ENCODE measurements at places on chromosomes 2 and 18.
A peak's percentile ranks its signal among the peaks of the same experiment; 100 is the strongest.

- no peak for DNase-seq
Measured at GRCh38 chr2:100940766-100941645, 61.1 kb upstream of the RPL31 start.

- DNase-seq = peak; percentile 84
Measured at GRCh38 chr2:20291106-20291564, 59.5 kb downstream of the PUM2 start.

DNA sequence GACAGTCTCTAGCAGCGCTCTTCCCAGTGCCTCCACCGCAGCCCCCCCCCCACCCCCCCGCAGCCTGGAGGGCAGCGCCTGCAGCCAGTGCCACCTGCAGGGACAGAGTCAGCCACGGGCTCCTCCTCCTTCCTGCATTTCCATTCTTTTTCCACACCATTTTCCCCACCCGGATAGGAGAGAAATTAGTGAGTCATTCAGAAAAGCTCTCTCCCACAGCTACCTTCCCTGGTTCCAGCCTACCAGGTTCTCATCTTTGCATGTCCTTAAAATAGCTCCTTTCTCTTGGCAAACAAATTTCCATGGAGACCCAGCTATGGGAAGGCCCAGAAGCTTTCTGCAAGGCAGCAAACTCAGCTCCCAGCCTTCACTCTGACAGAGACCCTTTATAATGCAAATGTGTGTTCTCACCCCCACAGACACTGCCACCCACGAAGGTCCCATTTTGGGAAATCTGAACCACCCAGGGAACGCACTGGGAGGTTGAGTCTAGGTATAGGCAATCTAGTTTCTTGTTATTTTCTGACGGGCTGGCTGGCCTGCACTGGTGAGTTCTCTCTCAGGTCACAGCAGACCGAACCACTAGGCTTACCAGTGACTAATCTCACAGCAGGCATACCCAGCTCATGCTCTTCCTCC, 41.8 kb upstream of the ATG16L1 start:
- DNase-seq = peak; percentile 66

DNA sequence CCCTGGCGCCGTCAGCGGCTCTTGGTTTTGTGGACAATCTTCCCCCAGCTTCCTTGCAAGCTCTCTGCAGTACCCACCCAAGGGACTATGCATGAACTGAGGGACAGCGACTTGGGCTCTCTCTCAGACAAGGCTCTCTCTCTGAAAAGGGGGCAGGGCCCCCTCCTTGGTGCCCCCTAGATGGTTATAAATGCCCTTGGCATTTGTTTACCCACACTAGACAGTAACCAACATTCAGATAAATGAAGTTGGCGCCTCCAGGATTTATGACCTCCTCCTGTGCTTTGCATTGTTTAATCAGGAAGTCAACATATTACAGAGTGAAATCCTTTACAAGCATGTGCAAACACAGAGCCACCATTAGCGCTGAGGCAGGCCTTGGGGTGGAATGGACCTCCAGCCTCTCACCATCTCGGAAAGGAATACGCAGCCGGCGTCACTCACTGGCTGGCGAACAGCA, 547.4 kb upstream of the ID2 start:
- no peak for DNase-seq

DNA sequence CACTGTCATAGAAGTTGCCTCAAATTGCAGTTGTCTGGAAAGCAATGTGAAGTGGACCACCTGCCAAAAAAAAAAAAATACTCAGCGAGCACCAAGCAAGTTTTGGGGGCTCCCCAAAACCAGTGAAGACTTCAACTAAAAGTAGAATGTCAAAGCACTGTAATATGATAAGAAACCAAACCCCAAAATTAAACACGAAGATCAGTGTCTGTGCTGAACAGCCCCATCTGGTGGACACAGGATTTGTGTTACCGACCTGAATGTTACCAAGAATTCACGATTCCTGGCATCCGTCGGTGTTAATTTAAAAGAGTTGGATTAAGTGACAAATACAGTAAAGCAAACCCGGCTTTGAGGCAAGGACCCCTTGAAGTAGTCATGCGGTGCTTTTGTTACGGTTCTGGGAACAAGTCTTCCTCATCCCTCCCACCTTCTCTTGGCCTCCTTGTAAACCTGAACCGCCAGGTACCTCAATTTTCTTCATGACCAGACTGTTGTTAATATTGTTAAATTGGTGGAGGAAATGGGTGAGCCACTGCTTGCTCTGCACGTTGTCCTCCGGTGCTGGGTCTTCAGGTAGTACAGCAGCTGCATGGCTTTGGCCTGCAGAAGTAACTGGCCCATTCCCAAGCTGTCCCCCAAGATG, 31.3 kb upstream of the SSB start:
- peak; percentile 60 for DNase-seq

DNA sequence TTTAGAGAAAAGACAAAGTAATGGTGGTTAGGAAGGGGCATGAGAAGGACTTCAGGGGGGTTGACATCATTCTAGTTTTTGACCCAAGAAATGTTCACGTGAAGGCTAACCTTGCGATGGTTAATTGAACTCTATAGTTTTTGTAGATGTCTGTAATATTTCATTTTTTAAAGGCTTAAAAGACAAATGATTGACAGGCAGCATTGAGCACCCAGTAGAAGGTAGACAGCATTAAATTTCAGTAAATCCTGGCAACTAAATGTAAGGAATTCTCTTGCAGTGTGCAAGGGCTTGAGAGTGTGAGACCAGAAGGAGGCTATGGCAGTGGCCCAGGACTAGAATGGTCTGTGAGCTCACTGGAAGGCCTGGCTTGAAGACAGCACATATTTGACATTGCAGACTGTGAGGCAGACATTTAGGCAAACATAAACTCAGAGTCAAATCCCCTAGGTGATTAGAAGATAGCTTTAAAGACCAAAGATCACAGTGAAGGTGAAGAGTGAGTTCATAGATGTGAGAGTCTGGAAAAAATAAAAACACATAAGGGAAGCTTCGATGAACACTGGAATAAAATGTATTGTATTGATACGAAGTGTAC, 100.1 kb upstream of the MAP4K4 start:
- peak; percentile 31 for DNase-seq

DNA sequence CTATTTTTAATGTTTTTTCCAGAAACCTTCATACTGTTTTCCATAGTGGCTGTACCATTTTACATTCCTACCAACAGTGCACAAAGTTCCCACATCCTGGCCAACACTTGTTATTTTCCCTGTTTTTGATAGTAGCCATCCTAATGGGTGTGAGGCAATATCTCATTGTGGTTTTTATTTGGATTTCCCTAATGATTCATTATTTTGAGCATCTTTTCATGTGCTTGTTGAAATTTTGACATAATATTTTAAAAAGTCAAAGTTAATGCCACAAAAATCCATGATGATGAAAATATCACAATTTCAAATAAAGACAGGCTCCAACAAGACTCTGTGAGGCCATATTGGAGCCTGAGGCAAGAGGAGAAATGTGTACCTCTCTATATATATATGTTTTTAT, 50.2 kb downstream of the VWA3B start:
- DNase-seq = peak; percentile 27

DNA sequence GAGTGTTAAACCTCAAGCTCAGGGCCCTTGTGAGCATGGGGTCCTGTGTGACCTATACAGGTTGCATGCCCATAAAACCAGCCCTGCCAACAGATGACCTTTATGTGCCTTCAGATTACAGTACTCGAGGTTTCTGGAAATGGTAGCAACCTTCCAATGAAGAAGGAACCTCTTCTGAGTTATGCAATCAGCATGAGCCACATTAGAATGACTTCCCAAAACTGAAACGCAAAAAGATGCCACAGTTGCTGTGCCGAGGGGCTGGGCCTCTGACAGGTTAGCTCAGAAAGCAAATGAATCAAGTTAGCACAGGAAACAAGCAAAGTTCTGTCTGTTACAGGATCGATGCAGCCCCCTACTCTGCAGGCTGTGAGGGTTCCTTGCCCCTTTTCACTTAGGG, 37.7 kb downstream of the TGFA start:
- no peak for DNase-seq

DNA sequence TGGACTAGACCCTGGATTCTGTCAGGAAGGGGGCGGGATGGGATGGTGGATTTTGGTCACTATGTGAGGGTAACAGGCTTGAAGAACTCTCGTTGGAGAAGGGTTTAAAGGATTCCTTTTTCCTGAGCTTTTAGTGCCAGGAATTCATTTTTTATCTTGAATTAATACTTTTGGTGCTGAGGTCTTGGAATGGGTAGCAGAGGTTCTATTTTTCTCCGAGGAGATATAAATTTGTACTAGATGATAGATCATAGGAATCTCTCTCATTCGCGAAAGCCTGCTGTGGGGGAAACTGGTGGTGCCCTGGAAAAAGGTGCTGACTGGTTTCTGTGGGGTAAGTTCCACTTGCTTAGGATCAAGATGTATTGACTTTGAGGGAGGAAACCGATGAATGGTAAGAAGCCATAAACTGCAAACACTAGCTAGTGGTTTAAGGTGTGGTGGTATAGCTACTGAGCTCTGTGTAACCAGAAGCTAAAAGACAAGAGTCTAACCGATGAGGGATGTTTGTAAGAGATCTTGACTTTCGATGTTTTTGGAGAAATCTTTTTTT, 706 bp downstream of the AGPS start:
- no peak for DNase-seq

- DNase-seq = no peak
Measured at GRCh38 chr2:164389411-164389810, 231.9 kb downstream of the GRB14 start.

GRCh38 chr2:236675526-236675925, 105.9 kb downstream of the ACKR3 start:
- no peak for DNase-seq

- DNase-seq = no peak
Measured at GRCh38 chr18:68103561-68103960, 587.0 kb upstream of the DSEL start.

GRCh38 chr2:100321866-100322820, at the start of gene LONRF2:
Gene LONRF2 (minus strand): TSS chr2:100322501. CDS start chr2:100322093, 408 bp downstream.
- DNase-seq = peak; percentile 10

DNA sequence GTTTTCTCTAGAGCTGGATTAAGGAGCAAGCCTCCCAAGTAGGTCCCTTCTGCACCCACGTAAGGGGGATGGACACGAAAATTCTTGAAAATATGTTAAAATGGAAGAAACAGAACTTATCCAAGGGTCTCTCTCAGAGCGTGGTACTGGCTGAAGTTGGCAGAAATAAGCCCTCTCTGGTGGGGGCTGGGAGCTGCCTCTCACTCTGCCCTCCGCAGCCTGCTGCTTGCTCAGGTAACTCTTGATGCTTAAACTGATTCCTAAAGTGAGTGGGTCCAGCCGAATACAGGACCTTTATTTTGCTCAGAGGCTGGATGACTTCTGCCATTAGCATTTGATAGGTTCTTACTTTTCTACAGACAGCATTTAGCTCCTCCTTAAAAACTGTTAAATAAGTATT, 78.1 kb downstream of the SPHKAP start:
- no peak for DNase-seq

DNA sequence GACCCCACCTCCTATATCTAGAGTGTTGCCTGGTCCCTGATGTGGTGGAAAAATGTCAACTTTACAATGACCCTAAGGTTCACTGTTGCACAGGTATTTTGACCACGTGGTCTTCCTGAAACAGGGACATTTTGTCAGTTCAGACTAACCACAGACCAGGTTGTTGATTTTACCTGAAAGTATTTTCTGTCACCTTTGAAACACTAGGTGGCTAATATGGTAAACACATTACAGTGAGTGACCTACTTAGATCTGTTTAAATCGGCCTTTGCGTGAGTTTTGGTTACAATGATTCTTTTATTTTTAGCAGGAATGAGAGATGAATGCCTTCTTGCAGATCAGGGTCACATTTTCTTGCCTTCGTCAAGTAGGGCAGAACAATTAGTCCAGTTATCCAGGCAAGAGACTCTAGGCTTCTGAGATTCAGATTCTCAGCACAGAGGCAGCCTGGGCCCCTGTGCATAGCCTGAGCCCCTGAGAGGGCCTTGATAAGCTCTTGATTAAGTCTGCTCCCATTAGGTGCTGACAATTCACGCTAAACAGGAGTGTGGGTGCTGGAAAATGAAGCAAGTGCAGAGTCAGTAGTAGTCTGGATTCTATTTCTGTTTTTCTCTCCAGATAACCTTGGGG, 226.2 kb downstream of the KCNS3 start:
- no peak for DNase-seq

GRCh38 chr2:17643031-17643615, 102.6 kb downstream of the VSNL1 start:
- DNase-seq = peak; percentile 95

DNA sequence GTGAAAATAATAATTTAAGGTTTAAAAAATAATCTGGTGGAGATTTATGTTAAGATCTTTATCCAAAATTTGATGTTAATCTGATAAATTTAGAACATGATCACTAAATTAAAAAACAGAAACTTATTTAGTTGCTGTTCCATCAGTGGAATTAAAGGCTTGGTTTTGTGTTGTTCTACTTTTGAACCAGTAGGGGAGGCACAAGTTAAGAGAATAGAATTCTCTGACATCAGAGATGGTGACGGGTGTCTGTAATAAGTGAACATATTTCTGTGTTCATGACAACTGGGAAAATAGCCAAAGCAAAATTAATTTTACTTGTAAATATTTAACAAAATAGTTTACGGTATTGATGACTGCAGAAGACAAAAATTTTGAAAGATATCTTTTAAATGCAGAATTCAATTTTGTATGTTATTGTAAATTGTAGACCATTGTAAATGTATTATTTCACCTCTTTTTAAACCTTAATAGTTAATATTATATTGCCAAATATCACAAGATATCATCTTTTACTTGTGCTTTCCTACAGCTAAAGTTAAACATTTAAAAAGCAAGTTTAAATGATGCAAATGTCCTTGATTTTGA, 106.0 kb downstream of the UBR3 start:
- peak; percentile 54 for DNase-seq

DNA sequence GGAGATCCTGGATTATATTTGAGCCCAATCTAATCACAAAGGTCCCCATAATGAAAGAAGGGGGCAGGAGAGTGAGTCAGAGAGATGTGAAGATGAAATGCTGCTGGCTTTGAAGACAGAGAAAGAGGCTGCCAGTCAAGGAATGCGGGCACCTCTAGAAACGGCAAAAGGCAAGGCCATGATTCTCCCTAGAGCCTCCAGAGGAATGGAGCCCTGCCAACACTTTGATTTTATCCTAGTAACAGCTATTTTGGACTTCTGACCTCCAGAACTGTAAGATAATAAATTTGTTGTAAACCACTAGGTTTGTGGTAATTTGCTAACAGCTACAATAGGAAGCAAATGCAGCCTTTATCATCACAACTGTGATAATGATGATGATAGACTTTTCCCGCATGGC, 32.9 kb downstream of the LBH start:
- no peak for DNase-seq

GRCh38 chr2:15980605-15981098, 40.3 kb downstream of the MYCN start:
- no peak for DNase-seq

- DNase-seq = no peak
Measured at GRCh38 chr2:72762276-72762675, 63.6 kb downstream of the EXOC6B start.

DNA sequence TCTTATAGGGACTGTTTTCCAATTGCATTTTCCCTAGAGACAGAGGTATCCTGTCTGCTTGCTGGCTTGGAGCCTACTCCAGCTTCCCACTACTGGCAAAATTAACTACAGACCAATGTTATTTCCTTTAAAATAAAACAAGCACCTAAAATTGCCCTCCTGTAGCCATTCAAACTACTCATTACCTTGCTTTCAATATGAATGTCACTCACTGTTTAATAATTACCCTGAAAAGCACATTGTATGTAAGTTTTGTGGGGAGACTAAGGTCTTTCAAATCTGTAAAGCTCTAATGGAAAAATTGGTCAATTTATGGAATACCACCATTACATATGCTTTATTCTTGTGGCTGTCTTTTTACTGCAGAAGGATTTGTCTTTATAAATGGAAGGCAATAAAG, 87.3 kb downstream of the DOCK10 start:
- DNase-seq = no peak

GRCh38 chr2:235091421-235091820, 139.6 kb downstream of the SH3BP4 start:
- DNase-seq = no peak

Measured in amniotic epithelial cell (primary cell).